ENCODE measurements at places on chromosomes 13 and 19.

DNA sequence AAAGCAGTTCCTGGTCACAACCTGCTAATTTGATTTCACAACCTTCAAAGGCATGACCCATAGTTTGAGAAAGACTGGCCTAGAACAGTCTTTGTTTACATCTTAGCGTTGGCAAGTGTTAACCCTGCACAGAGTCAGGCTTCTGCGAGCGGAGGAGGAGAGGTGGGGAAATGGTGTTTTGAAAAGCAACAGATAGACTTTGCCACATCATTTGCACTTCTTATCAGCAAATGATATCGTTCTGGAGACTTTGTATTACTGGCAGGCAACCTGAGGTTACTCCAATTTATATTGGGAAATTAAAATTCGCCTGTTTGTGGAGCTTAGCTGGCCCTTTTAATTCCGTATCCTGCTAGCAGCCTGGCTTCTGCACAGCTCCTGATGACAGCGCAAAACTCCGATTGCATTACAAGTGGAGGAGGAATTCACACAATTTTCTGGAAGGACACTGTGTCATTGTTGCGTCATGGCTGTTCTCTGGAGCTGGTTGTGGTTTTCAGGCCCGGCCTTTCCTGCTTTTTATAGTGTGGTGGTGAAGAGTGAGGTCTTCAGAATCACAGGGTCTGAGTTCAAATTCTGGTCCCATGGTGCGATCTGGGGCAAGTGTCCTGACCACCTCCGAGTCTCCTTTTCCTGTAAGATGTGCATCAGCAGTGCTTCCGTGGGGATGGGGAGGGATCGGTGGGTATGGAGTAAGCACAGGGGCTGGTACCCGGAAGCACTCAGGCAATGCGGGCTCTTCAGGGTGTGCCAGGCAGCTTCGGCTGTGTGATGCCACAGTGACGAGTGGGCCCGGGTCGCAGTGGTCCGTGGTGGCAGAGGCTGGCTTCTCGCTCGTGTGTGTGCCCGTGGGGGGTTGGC is 49.1 kb upstream of the EHD2 start:
- DNase-seq: peak; percentile 52

- DNase-seq: peak; percentile 0
These were observed 2117.6 kb downstream of the PCDH9 start for GRCh38 chr13:65112531-65112941.

DNA sequence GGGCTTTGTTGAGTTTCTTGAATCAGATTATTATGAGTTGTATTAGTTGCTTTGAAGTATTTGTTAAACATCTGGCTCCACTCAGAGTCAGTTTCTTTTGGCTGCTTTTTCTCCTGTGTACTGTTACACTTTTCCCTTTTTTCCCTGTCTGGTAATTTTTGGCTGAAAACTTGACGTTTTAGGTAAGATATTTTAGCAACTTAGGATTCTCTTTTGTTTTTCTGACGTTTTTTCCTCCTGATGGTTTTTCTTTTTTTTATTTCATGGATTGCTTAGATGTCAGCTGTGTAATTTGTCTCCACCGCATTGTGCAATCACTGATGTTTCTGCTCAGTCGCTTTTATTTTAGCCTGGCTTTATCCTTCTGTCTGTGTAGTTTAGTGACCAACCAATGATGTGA is 20.7 kb downstream of the RFC3 start:
- DNase-seq: no peak

DNA sequence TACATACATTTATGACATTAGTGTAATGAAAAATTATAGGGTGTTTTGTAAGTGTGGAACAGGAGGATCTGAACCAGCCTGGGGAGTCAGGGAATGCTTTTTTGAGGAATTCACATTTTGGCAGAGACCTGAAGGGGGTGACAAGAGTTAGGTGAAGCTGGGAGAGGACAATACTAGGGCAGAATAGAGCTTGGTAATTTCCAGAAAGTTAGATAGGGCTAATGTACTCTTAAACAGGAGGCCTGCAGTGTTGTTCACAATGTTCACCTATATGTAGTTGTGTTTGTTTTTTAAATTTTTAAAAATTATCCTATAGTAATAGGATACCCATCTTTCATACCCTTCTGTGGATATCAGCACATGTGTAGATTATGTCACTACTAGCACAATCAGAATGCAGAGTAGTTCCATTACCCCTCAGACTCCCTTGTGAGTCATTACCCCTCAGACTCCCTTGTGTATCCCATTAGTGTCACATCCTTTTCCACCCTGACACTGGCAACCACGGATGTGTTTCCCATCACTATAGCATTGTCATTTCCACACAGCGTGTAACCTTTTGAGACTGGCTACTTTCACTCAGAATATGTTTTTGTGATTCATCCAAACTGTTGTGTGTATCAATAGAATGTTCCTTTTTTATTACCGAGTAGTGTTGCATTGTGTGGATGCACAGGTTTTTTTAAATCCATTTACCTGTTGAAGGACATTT is 43.1 kb downstream of the PCCA start:
- DNase-seq: no peak

DNA sequence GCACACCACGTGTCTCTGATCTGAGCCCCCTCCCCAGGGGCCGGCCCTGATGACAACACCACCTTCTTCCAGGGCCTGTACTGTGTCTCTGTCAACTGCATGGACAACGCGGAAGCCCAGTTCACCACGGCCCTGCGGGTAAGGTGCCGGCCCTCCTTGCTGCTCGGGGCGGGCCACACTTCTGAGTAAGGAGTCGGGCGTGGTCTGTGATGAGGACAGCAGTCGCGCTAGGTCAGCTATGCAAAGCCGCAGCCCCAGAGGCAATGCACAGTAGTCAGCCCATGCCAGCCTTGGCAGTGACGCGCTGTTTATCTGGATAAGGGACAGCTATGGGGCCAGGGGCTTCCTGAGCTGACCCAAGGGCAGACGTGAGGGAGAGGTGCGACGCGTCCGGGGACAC is 24.6 kb downstream of the MAU2 start:
- DNase-seq: no peak

DNA sequence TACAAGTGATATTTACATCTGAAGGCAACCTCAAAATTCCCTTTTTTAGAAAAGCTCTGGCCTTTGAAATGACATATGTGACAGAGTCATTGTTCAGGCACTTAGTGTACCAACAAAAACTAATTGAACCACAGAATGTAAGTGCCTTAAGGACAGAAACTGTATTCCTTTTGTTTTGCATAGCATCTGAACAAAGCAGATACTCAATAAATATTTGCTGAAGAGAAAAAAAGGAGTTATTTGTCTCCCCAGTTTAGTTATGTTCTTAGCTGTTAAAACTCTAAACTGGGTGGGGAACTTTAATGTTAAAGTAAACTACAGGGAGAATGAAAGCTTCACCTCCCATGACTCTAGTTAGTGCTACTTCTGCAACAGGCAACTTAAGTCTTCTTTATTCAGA is 56.8 kb upstream of the KLF5 start:
- DNase-seq: no peak

DNA sequence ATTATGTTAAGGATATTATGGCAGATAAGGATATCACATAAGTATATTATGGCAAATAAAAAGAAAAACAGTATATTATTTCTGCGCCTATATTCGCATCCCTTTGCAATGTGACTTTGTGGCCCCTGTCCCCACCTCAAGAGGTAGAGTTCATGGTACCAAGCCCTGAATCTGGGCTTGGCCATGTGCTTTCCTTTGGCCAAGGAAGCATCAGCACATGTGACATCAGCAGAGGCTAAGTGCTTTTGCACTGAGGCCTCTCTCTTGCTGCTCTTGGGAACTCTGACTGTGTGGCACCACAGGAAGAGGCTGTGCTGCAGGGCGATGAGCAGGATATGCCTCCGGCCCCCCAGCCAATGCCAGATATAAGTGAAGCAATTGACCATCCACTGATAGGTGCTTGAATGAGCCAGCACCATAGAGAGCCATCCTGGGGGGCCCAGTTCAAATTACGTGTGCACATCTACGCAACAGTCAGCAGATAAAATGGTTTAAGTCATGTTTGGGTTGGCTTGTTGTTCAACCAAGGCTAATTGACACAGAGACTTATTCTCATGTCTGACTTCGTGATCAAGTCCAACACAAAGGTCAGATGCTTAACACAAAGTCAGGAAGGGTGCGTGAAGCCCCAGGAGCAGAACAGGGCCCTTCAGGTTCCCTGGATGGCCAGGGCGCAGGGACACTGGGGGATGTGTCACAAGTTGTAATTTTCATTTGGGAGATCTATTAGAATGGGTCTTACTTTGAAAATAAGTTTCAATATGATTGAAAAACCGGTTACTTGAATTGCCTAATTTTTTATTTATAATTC is 173.3 kb downstream of the COL4A1 start:
- no peak for DNase-seq

- DNase-seq: no peak
These were observed 630 bp downstream of the SPPL2B start for GRCh38 chr19:2329149-2329478.

DNA sequence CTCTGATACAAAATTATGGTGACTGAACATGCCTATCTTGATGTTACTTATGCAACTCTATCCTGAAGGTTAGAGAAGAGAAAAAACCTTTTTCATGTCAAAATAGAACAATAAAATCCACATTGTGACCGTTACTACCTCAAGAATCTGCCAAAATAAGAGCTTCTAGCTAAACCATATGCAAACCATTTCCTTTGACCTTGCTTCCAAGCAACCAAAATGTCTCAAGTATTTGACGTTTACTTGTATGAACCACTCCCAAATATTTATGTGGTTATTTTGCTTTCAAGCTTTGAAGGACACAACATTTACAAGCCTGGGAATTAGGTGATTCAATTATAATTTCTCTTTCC is 13.9 kb downstream of the FOXO1 start:
- no peak for DNase-seq

DNA sequence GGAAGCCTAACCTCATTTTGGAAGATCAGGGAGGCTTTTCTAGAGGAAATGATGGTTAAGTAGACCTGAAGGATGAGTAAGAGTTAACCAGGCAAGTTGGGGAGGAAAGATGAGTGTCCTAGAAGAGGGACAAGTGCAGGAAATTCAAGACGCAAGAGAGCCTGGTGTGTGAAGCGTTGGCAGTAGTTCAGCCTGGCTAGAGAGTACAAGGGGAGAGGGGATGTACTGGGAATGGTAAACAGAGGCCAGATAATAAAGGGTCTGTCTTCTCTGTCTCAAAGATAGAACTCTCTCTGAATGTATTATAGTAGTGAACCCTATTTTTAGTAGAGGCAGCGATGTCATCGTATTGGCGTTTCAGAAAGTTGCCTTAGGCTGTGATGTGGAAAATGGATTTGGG is 9.7 kb downstream of the DPY19L3 start:
- DNase-seq: peak; percentile 30

DNA sequence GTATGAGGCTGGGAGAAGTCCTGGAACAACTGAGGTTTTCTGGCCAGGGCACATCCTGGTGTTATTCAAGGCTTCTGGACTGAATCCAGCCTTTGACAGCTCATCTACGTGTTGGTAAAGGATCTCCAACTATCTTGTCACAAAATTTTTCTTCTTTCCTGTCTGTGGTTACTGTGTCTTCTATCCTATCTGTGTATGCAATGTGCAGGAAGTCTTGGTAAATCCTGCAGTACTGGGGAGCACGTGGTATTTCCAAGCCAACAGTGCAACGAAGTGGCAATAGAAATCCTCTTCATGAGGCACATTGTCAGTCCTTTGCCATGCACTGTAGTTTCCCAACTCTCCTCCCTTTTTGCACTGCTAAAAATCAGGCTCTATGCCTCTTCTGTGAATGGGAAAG is 86.7 kb downstream of the ZNF100 start:
- DNase-seq: no peak

DNA sequence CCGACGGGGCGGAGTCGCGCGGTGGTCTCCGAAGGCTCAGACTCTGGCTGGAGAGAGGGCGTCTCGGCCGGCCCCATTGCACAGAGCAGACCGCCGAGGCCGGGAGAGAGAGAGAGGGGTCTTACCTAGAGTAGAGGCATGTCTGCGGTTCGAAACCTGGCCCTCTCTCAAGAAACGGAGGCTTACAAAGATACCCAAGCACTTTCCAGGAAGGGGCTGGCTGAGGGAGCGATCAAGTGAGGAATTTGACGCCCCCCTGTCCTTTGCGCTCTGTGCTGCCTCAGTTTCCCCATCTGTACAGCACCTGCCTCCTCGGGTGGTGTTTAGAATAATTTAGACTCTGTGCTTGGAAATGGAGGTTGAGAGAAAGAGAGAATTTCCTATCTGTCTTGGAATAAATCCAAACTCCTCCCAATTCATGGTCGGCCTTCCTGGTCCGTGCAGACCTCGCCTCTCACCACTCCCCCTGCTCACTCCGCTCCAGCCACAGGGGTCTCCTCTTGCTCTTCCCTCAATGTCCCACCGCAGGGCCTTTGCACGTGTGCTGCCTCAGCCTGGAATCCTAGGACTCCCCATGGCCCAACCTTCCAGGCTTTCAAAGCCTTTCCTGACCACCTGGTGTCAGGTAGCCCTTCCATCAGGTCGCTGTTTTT is 658 bp upstream of the ISOC2 start:
- DNase-seq: no peak

DNA sequence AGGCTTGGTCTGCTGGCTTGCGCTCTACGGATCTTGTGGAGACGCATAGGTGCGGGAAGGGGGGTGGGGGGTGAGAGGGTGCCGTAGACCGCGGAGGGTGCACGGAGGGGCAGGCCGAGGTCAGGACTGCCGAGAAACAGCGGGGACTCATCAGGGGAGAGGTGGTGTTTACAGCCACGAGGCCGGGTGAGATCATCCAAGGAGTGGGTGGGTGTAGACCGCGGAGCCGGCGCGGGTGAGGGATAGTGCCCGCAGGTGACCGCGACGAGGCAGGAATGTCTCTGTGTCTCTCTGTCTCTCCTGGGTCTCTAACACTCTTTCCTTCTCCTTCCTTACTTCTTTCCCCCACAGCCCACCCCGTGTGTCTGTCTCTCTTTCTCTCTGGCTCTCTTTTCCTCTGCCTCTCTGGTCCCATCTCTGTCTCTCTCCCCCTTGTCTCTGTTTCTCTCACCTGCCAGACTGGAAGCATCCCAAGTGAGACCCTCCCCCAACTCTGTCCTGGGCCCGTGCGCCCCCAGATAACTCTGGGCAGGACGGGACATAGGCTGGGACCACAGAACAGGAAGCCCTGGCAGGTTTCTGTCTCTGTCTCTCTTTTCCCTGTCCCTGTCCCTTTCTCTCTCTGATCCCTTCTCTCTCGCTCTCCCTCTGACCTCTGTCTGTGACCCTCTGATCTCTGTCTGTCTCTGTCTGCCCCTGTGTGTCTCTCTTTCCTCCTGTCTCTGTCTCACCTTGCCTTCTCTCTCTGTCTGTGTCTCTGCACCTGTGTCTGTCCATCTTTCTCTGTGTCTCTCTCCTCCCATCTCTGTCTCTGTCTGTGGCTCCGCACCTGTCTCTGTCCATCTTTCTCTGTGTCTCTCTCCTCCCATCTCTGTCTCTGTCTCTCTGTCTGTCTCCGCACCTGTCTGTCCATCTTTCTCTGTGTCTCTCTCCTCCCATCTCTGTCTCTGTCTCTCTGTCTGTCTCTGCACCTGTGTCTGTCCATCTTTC is 1.8 kb upstream of the KLK4 start:
- DNase-seq: no peak

Measured in putamen (tissue), 1 donor.